Smooth muscle cell of the umbilical artery (primary cell): ENCODE measurements at places on chromosomes 7 and 10. TPM values are rescaled to one million over a fixed set of nuclear protein-coding genes. Genes with fewer than 3 reads are reported as not detected.

Gene CACNA2D1
- 94.8 and 114 TPM in 2 replicates for total RNA-seq

Gene CALN1
- under 0.01 TPM in 1 of 2 replicates, not detected in the other for total RNA-seq

Gene CRTAC1
- total RNA-seq: under 0.01 TPM in 1 of 2 replicates, not detected in the other

Gene CLDN4
- 0.89 and 7.7 TPM in 2 replicates for total RNA-seq
